Inflammatory macrophage treated with lipopolysaccharide for 4 hours (primary cell): ENCODE measurements at places on chromosomes 1 and 21.

- DNase-seq: no peak
These were observed 59.2 kb downstream of the WNT9A start for GRCh38 chr1:227888404-227889046.

DNA sequence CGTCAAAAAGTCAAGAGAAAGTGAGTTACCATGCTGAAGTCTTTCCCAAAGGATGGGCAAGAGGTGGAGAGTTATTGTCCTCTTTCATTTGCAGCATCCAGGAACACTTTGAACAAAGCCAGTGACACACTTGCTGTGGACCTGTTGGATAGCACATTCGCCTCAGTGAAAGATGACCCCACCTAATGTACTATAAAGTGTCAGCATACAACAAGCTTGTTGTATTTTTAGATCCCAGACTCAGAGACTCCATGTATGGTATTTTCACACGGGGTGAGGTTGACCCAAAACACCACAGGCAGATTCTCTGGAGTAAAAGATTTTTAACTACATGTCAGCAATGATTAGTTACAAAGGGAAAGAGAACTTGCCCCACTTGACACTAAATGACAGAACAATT, 273.8 kb downstream of the PTBP2 start:
- no peak for DNase-seq

- DNase-seq: no peak
These were observed 51.0 kb upstream of the IKBKE start for GRCh38 chr1:206419250-206419649.

- peak; percentile 62 for DNase-seq
These were observed 149.5 kb upstream of the RUNX1 start for GRCh38 chr21:35198565-35198964.

- no peak for DNase-seq
These were observed 814 bp downstream of the A3GALT2 start for GRCh38 chr1:33319949-33320618.

DNA sequence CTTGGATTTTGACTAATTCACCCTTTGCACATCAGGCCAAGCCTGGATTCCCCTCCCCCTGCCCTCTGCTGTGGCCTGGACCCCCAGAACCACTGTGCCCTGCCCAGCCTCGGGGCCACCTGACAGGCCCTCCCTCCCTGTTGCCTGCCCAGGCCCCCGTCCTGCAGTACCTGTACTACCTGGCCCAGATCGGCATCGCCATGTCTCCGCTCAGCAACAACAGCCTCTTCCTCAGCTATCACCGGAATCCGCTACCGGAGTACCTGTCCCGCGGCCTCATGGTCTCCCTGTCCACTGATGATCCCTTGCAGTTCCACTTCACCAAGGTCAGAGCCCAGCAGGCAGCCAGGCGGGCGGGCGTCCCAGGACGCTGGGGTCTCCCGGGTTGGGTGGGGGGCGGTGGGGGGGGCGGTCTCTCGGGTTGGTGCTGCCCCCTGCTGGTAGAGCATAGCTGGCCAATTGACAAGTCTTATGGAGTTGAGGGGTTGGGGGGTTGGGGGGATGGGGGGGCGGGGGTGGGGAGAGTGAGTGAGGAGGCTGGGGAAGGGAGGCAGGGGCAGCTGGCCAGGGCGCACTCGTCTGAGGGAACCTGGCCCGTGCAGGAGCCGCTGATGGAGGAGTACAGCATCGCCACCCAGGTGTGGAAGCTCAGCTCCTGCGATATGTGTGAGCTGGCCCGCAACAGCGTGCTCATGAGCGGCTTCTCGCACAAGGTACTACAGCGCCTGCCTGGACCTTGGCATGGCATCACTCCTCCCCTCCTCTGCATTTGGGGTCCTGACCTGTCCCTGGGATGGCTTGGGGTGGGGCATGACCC, 10.7 kb downstream of the AMPD2 start:
- no peak for DNase-seq

GRCh38 chr1:167328306-167328815, 107.7 kb downstream of the POU2F1 start:
- no peak for DNase-seq

DNA sequence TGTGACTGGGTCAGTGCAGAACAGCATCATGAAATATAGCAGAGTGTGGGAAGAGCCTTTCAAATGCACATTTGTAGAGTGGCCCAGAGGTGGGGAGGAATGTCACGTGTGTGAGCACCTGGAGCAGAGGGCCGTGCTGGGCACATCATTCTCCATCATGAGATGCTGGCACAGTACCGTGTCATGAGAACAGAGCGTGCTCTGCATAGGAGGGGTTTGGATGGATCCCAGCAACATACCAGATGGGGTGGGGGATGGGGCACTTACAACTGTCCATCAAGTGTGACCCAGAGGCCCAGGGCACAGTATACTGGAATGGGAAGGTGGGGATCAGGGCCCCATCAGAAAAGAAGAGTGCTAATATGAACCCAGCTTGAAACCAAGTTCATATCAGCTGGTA, 182.0 kb downstream of the LMX1A start:
- DNase-seq: no peak

DNA sequence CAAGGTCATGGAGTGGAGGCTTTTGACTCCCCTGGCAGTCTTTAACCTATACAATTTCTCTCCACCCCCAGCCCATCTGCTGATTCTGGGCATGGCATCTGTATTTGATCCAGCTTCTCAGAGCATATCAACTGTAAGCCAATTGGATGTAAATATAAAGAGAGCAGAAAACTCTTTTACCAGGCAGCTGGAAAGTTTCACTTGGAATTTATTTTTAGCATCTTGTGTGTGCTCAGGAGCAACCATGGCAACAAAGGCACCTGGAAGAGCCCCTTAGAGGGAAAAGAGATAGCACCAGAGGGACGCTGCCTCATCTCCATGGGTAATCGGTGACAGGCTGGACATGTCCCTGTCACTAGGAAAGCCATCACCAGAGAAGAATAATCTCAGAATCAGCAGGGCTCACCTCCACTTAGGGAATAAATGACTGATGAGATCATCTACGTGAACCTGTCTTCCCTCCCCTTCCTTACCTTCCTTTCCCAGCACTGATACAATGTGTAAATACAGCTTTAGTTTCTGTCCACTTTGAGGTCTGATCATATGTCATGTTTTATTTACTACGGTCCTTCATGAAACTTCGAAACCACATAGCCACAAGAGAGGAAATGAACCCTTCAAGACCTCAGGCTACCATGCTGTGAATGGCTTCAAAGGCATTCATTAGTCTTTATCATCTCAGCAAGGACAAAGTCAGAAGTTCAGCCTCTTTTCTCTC, 25.3 kb upstream of the SIPA1L2 start:
- DNase-seq: peak; percentile 56

GRCh38 chr1:156961709-156962108, 41.3 kb downstream of the LRRC71 start:
- peak; percentile 65 for DNase-seq

GRCh38 chr1:177137814-177138213, 26.7 kb downstream of the ASTN1 start:
- no peak for DNase-seq

DNA sequence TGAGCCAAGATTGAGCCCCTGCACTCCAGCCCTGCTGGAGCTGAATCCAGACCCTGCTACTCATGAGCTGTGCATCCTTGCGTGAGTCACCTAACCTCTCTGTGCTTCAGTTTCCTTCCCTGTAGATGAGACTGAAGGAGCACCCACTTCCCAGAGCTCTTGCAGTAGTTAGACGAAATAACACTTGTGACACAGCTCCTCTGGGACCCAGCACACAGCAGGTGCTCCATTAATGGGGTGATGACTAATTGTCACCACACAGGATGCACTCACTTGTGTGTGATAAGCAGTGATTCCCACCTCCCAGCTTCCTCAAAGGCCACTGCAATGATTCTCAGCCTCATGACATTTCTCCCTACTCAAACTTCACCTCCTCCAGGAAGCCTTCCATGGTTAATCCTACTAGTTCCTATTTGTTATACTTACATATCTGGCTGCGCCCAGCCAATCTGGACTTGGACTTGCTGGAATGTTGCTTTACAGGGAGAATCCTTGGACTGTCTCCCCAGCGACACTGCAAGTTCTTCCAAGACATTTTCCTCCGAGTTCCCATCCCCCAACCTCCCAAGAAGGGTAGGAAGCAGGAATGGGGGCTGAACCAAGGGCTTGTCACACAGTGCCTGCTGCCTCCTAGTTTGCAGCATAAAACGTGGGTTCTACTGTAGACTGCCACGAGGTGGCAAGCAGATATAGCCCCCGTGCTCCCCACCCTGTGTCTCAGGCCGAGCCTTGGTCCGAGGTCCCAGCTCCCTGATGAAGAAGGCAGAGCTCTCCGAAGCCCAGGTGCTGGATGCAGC, 17.2 kb downstream of the DRAXIN start:
- peak; percentile 86 for DNase-seq

- peak; percentile 73 for DNase-seq
These were observed at the start of gene CD84 for GRCh38 chr1:160579216-160579701. Gene CD84 (minus strand): TSS chr1:160579496. CDS start chr1:160579437, 59 bp downstream.

GRCh38 chr1:62187548-62187947, 7.1 kb upstream of the L1TD1 start:
- no peak for DNase-seq

GRCh38 chr1:219697682-219698081, 84.8 kb upstream of the ZC3H11B start:
- no peak for DNase-seq

- no peak for DNase-seq
These were observed 55.5 kb downstream of the CASQ2 start for GRCh38 chr1:115712911-115713609.

- DNase-seq: peak; percentile 39
These were observed 63.2 kb downstream of the IER5 start for GRCh38 chr1:181151378-181152326.

- no peak for DNase-seq
These were observed 1.6 kb downstream of the PCAT6 start for GRCh38 chr1:202812176-202813026.

DNA sequence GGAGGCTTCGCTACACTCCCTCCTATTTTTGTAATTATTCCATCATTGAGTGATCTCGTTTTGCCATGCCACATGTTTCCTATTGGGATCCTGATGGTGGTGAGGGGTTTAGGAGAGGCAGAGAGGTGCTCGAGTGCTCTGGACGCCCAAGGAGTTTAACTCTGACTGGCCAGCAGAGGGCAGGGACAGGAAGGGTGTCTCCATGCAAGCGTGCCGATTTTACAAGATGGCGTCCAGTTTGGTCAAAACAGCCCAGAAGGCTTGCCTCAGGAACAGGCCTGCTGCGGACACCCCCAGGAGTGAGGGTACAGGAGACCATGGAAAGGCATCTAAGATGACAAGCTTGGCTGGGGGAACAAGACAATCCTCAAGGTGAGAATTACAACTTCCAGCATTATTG, 33.8 kb upstream of the KCNE2 start:
- no peak for DNase-seq

- no peak for DNase-seq
These were observed 439.1 kb downstream of the PLA2G4A start for GRCh38 chr1:187267827-187268226.

DNA sequence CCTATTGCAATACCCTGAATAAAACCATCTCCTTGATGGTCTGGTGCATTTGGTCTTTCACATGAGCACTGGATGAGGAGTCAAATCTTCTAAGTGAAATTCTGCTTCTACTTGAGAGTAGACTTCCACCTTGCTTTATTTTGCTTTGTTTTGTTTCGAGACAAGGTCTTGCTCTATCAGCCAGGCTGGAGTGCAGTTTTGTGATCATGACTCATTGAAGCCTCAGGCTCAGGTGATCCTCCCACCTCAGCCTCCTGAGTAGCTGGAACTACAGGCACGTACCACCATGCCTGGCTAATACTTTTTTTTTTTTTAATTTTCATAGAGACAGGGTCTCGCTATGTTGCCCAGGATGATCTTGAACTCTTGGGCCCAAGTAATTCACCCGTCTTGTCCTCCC, 65.8 kb upstream of the F3 start:
- no peak for DNase-seq

GRCh38 chr1:11979028-11979850, 1.0 kb upstream of the MFN2 start:
- DNase-seq: no peak

GRCh38 chr1:101128846-101129245, 103.3 kb upstream of the DPH5 start:
- DNase-seq: no peak

DNA sequence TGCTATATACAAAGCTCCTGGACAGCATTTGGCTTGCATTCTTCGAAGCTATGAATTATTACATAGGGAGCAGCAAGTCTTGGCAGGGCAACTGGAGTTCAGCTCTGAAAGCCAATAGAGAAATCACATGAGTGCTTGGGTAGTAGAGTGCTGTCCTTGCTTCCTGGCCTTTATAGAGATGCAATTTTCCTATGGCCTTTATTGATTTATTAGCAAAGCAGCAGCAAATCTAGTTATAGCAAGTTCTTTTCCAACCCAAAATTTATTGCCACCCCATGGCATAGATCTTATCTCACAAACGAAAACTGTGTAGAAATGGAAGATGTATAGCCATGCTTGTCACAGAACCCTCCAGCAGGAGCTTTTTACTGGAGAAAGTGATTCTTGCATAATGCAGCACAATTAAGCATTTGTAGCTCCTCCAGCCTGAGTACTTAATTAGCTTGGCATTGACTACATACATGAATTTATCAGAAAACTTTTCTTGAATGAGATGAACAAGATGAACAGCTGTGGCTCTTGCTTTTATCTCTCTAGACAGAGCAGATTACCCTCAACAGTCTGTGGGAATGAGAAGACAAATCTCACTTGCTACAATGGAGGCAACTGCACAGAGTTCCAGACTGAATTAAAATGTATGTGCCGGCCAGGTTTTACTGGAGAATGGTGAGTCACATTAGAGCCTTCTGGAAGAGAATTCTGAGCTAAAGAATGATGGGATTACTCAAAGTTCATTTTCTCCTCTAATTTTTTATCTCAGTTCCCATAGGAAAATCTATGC, 170.1 kb downstream of the CRB1 start:
- no peak for DNase-seq

GRCh38 chr1:146049436-146049835, 27.9 kb upstream of the HJV start:
- DNase-seq: no peak

- DNase-seq: no peak
These were observed 36.2 kb upstream of the LRRC8C start for GRCh38 chr1:89596698-89597097.

DNA sequence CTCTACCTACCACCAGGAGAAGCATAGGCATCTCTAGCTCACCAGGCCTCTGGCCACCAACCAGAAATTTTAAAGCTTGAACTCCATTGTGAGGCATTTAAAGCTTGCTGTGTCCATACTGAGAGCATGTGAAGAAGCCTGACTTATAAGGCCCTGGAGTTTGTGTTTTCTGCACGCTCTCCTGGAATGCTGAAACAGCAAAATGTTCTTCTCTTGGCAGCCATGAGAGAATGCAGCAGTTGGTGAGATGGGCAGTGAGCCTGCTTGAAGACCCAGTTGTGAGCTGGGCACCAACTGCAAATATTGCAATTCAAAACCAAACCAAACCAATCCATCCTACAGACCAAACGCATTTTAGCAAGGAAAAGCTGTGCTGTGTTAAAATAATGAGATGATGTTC, 170.0 kb upstream of the IVNS1ABP start:
- no peak for DNase-seq

DNA sequence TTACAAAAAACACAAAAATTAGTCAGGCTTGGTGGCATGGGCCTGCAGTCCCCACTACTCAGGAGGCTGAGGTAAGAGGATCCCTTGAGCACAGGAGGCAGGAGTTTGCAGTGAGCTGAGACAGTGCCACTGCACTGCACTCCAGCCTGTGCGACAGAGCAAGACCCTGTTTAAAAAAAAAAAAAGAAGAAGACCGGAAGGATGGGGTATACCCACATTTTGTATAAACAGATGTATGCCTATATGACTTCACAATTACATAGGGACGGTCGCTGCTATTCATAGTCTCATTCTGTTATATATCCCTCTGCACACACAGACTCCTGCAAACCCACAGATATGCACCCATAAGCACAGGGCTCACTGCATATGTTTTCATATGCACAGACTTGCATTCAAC, 12.7 kb downstream of the LCK start:
- DNase-seq: no peak
